ENCODE measurements at places on chromosomes 6 and 20. TPM values are rescaled to one million over a fixed set of nuclear protein-coding genes. Genes with fewer than 3 reads are reported as not detected.

The BAG2 gene
- 10.5 TPM for total RNA-seq

The ADGRF1 gene
- total RNA-seq, result 1.5 TPM

The KLHDC3 gene
- total RNA-seq, result 90.5 TPM

The C6orf15 gene
- total RNA-seq, result not detected

The LPIN3 gene
- 14.9 TPM for total RNA-seq

The NELFE gene
- 78.2 TPM for total RNA-seq

The SDCBP2 gene
- 57.2 TPM for total RNA-seq

The GCNT2 gene
- 36.4 TPM for total RNA-seq

The ENPP4 gene
- total RNA-seq, result 12.2 TPM

DNA sequence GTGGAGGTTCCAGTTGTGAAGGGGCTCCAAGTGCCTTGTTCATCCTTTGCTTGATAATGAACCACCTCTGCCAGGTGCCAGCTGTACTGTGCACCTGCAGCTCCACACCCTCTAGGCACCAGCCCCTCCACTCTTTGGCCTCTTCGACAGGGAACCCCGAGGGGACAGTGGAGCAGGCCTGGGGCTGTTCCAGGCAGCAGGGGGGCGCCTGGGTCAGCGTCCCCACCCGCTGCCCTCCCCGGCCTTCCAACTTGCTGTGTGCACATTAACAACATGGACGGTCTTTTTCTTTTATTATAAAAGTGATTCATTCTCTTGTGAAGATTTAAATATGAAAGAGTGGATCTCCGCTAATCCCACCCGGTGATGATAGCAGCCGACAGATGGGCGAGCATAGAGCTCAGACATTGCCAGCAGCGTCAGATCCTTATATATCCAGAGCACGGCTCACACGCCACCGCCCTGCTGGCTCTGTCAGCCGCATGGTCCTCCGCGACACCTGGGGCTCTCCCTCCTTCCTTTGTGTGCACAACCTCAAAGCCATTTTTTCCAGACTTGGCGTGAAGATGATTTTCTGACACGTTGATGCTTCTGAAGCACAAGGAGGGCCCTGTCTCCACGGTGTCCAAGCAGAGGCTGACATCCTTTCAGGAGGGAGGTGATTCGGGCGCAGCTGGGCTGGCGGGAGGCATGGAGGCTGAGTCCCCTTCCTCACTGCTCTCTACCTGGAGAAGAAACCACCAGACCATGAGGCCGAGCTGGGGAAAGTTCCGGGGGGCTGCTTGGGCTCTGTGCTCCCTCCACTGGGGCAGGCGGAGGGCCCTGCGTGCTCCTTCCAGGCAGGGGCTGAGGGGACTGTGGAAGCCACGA, 22.2 kb upstream of the MRGBP start:
- peaks cover 3% of the 10 kb centered on the region for H3K4me1 ChIP-seq
- H3K27ac ChIP-seq, result no peak overlapping the region
- no peaks in the 10 kb centered on the region for H3K27me3 ChIP-seq
- H3K36me3 ChIP-seq, result no peaks in the 10 kb centered on the region
- no peak for DNase-seq

DNA sequence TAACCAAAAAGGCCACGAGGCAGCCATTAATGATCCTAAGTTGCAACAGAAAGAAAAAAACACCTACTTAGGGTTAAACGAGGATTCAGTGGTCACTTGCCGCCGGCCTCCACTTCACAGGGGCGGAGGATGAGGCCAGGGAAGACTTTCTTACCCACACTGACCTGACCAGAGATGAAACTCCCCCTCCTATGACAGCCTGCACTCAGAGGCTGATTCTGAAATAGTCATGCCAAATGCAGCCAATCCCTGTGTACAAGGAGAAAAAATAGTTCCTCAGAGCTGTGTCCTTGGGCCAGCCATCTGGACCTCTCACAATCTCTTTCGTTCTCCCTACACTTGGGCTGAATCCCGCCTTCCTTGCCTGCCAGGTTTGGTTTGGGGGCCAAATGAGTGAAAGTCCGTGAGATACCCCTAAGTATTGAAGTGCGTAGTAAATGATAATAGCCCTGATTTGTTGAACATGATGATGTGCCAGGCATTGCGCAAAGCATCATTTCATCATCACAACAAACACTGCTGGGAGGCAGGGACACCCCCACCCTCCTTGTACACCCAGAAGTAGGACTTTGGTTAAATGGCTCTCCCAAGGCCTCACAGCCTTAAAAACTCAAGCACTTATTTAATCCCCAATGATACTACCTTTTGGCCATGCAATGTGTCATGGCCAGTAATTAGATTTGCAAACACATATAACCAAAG, 3.2 kb upstream of the IRF4 start:
- peaks cover 82% of the 10 kb centered on the region for H3K27me3 ChIP-seq
- H3K27ac ChIP-seq, result no peak overlapping the region
- no peak overlapping the region for H3K4me3 ChIP-seq
- no peaks in the 10 kb centered on the region for H3K36me3 ChIP-seq

DNA sequence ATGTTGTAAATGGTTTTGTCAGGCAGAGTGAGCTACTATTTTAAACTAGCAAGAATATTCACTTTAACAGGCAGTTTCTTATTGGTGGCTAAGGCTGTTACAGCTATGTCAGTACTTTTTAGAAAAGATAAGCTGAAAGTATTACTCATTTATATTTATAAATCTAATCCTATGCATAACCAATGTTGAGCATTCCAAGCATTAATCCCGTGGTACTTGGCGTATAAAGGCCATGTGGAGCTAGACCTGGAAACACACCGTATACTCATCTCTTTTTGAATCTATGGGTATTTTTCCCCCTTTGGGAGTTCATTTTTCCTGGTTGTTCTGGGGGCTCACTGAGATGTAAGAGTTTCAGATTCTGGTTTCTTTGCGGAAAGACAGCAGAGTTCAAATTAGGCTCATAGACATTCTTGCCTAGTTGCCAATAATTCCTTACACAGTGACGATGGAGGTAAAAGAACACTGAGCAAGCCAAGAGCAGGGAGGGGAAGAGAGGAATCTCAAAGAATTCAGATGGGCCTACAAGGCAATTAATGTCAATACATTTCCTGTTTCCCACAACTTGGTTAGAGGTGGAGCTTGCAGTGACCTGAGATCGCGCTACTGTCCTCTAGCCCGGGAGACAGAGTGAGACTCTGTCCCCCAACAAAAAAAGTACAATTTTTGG, 211.5 kb downstream of the SOX4 start:
- peaks cover 20% of the 10 kb centered on the region for H3K4me1 ChIP-seq
- H3K27ac ChIP-seq, result no peak overlapping the region
- no peaks in the 10 kb centered on the region for H3K27me3 ChIP-seq
- no peak for DNase-seq
- H3K36me3 ChIP-seq, result no peaks in the 10 kb centered on the region

- H3K36me3 ChIP-seq, result peaks cover 2% of the 10 kb centered on the region
- H3K4me1 ChIP-seq, result no peaks in the 10 kb centered on the region
- H3K27ac ChIP-seq, result no peak overlapping the region
- no peak overlapping the region for H3K4me3 ChIP-seq
Measured at GRCh38 chr20:4183361-4183760, 168.0 kb upstream of the RNF24 start.

GRCh38 chr20:46984405-46984804, 89.8 kb downstream of the EYA2 start:
- H3K27ac ChIP-seq, result no peak overlapping the region
- peaks cover under 1% of the 10 kb centered on the region for H3K4me1 ChIP-seq
- H3K36me3 ChIP-seq, result no peaks in the 10 kb centered on the region
- no peak overlapping the region for H3K4me3 ChIP-seq
- no peak for DNase-seq
- no peaks in the 10 kb centered on the region for H3K27me3 ChIP-seq

GRCh38 chr20:380763-381580, 412 bp downstream of the TRIB3 start:
- H3K27ac ChIP-seq, result peak overlapping the region; percentile 96
- no peaks in the 10 kb centered on the region for H3K36me3 ChIP-seq
- peak; percentile 88 for DNase-seq
- peak overlapping the region; percentile 92 for H3K4me3 ChIP-seq
- H3K27me3 ChIP-seq, result no peaks in the 10 kb centered on the region
- H3K4me1 ChIP-seq, result peaks cover 7% of the 10 kb centered on the region

GRCh38 chr6:110548110-110548847, 71.9 kb upstream of the SLC22A16 start:
- H3K4me3 ChIP-seq, result no peak overlapping the region
- DNase-seq, result no peak
- H3K27ac ChIP-seq, result no peak overlapping the region

- no peak overlapping the region for H3K4me3 ChIP-seq
- no peaks in the 10 kb centered on the region for H3K27me3 ChIP-seq
Measured at GRCh38 chr6:147689398-147689797, 180.9 kb downstream of the SAMD5 start.

- H3K4me1 ChIP-seq, result no peaks in the 10 kb centered on the region
- no peaks in the 10 kb centered on the region for H3K27me3 ChIP-seq
- H3K4me3 ChIP-seq, result no peak overlapping the region
- no peaks in the 10 kb centered on the region for H3K36me3 ChIP-seq
- no peak for DNase-seq
- no peak overlapping the region for H3K27ac ChIP-seq
Measured at GRCh38 chr6:90103056-90103800, 193.4 kb downstream of the BACH2 start.

GRCh38 chr20:3239867-3240775, 1.1 kb upstream of the SLC4A11 start:
- H3K4me3 ChIP-seq, result peak overlapping the region; percentile 94
- H3K36me3 ChIP-seq, result no peaks in the 10 kb centered on the region
- H3K4me1 ChIP-seq, result no peaks in the 10 kb centered on the region
- no peak overlapping the region for H3K27ac ChIP-seq

DNA sequence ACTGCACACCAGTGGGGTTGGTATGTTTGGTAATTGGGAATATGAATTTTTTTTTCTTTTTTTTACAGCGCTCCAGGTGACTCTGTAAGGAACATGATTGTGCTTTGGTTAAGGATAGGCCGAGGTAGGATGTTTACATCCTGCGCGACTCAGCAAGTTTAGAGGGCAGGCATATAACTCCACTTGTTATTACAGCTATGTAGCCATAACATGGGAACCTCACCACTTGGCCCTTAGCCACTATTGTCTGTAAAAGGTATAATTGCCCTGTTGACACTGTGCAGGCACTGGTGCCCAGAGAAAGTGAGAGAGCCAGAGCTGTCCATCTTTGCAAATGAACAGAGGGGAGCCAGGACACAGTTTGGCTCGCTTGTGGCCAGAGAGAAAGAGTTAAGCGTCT, 172.9 kb downstream of the MCHR2 start:
- H3K36me3 ChIP-seq, result no peaks in the 10 kb centered on the region
- DNase-seq, result no peak
- H3K4me3 ChIP-seq, result no peak overlapping the region
- no peak overlapping the region for H3K27ac ChIP-seq
- H3K27me3 ChIP-seq, result no peaks in the 10 kb centered on the region

- H3K27me3 ChIP-seq, result no peaks in the 10 kb centered on the region
- H3K4me3 ChIP-seq, result no peak overlapping the region
- no peak overlapping the region for H3K27ac ChIP-seq
- H3K4me1 ChIP-seq, result peaks cover 11% of the 10 kb centered on the region
- no peak for DNase-seq
- no peaks in the 10 kb centered on the region for H3K36me3 ChIP-seq
Measured at GRCh38 chr6:109118337-109118736, 23.0 kb downstream of the CEP57L1 start.

- DNase-seq, result no peak
- no peaks in the 10 kb centered on the region for H3K36me3 ChIP-seq
- H3K4me3 ChIP-seq, result no peak overlapping the region
- H3K27me3 ChIP-seq, result no peaks in the 10 kb centered on the region
Measured at GRCh38 chr6:47288267-47289090, 21.2 kb downstream of the TNFRSF21 start.

DNA sequence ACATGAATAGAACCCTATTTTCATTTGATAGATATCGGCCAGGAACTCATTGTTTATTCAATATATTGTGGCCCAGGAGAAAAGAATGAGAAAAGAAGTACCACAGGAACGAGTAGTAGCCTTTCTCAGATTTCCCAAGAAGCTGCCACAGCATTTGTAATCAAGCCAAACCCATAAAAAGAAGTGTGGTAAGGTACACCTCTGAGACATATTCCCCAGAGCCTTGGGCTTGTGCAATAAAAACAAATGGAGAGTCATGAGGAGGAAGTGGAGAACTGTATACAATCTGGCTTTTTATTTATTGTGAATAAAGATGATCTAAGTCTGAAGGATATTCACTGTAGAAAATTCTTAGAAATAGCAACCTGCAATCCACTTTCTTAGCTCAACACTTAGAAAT, 36.7 kb downstream of the KIF6 start:
- no peaks in the 10 kb centered on the region for H3K27me3 ChIP-seq
- no peak overlapping the region for H3K27ac ChIP-seq
- no peaks in the 10 kb centered on the region for H3K36me3 ChIP-seq
- DNase-seq, result no peak
- no peak overlapping the region for H3K4me3 ChIP-seq

DNA sequence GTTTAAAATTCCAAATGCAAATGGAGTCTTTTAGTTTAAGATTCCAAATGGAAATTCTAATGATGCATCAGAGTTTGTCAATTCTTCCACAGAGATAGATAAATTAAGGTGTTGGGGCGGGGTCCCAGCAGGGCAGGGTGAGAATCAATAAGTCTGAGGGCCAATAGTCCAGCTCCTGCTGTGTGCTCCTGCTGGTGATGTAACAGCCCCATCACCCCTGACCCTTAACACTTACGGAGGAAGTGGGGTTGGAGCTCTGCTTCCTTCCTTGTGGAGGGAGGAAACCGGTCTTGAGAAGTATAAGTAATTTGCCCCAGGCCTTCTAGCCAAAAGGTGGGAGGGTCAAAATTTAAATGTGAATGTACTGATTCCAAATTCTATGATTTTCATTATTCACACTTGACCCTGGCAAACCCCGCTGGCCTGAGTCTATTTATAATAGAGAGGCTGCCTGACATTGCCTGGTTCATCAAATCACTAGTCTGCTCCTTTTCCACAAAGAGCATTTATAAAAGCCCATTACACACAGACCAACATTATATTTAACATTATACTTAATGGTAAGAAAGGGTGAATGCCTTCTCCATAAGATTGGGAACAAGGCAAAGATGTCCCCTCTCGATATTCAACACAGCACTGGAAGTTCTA, 17.2 kb downstream of the ZBTB2 start:
- H3K27me3 ChIP-seq, result no peaks in the 10 kb centered on the region
- H3K27ac ChIP-seq, result no peak overlapping the region
- H3K4me1 ChIP-seq, result no peaks in the 10 kb centered on the region
